GM23338 (cell line): ENCODE measurements at places on chromosomes 3 and 15.

- no peaks in the 10 kb centered on the region for H3K36me3 ChIP-seq
- DNase-seq: no peak
- H3K4me1 ChIP-seq: no peaks in the 10 kb centered on the region
- no peak overlapping the region for H3K4me3 ChIP-seq
Measured at GRCh38 chr3:23624305-23624704, 181.4 kb upstream of the UBE2E1 start.

DNA sequence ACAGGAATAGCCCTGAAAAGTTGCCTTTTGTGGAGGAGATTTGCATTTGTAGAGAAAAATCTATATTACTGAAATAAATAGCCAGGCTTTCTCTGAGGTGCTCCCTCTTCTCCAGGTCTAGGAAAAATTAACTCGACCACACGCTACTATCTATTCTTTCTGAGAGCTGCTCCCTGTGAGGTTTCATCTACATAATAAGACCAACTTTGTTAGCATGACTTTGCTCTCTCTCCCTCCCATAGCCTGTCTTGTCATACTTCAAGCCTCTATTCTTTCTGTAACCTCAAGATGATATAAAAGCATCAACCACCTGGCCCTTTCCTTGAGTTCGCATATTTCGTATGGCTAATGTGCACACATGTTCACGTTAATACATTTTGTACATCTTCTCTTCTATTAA lies 75.8 kb upstream of the STRIT1 start:
- H3K27ac ChIP-seq: peak overlapping the region; percentile 91
- H3K36me3 ChIP-seq: no peaks in the 10 kb centered on the region
- DNase-seq: peak; percentile 50
- peaks cover 84% of the 10 kb centered on the region for H3K4me1 ChIP-seq
- no peaks in the 10 kb centered on the region for H3K27me3 ChIP-seq
- peak overlapping the region; percentile 25; the same call in 1 of the 2 replicates for H3K4me3 ChIP-seq

GRCh38 chr3:189132231-189132671 lies 39.5 kb upstream of the TPRG1 start:
- H3K36me3 ChIP-seq: no peaks in the 10 kb centered on the region
- no peaks in the 10 kb centered on the region for H3K27me3 ChIP-seq
- H3K27ac ChIP-seq: no peak overlapping the region
- H3K4me3 ChIP-seq: no peak overlapping the region
- no peaks in the 10 kb centered on the region for H3K4me1 ChIP-seq

DNA sequence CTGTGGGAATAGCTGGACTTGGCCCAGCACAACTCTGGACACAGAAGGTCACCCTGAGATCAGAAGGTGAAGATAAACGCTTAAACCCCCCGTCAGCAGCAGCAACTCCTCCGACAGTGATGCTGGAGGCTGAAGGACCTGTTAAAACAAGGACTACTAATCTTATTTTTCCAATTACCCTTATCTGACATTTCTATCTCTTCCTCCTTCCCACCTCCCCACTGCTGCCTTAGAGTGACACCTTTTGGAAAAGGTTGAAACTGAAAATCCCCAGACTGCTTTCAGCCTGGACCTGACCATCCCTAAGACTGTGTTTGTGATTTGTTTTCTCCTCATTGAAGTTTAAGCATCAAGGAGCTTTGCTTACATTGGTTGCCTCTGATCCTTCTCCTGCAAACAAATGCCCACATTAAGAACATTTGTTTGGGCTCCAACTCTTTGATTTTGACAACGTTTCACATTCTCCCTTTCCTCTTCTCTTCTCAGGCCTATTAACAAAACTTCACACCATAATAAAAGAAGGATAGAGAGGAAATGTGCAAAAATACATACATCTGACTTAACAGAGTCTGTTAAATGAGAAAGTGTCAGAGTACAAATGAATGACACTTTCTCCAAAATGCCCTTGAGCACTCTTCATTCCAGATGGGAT lies 410.6 kb upstream of the WNT5A start:
- H3K4me3 ChIP-seq: no peak overlapping the region
- H3K36me3 ChIP-seq: no peaks in the 10 kb centered on the region
- DNase-seq: peak; percentile 64
- H3K27ac ChIP-seq: no peak overlapping the region
- no peaks in the 10 kb centered on the region for H3K27me3 ChIP-seq

- H3K4me1 ChIP-seq: peaks cover 6% of the 10 kb centered on the region; the same call in 1 of the 2 replicates
- no peaks in the 10 kb centered on the region for H3K36me3 ChIP-seq
- no peak overlapping the region for H3K27ac ChIP-seq
- peak; percentile 39 for DNase-seq
- H3K4me3 ChIP-seq: no peak overlapping the region
Measured at GRCh38 chr3:24582431-24583403, 88.1 kb upstream of the THRB start.

GRCh38 chr3:102129760-102130608 lies 280.7 kb downstream of the NFKBIZ start:
- no peak overlapping the region for H3K27ac ChIP-seq
- no peaks in the 10 kb centered on the region for H3K4me1 ChIP-seq
- DNase-seq: no peak
- H3K4me3 ChIP-seq: no peak overlapping the region
- H3K27me3 ChIP-seq: no peaks in the 10 kb centered on the region
- H3K36me3 ChIP-seq: no peaks in the 10 kb centered on the region

- no peak overlapping the region for H3K4me3 ChIP-seq
- no peaks in the 10 kb centered on the region for H3K27me3 ChIP-seq
- H3K4me1 ChIP-seq: no peaks in the 10 kb centered on the region
- H3K27ac ChIP-seq: no peak overlapping the region
Measured at GRCh38 chr15:90667073-90667754, 49.9 kb upstream of the BLM start.

- H3K27me3 ChIP-seq: peaks cover 10% of the 10 kb centered on the region; the same call in 1 of the 2 replicates
- H3K4me1 ChIP-seq: peaks cover 6% of the 10 kb centered on the region; the same call in 1 of the 2 replicates
- peak overlapping the region; percentile 87 for H3K4me3 ChIP-seq
- H3K27ac ChIP-seq: no peak overlapping the region
Measured at GRCh38 chr3:56800832-56801661, 702 bp downstream of the ARHGEF3 start.

- no peaks in the 10 kb centered on the region for H3K36me3 ChIP-seq
- no peak overlapping the region for H3K4me3 ChIP-seq
- H3K27me3 ChIP-seq: no peaks in the 10 kb centered on the region
- no peak for DNase-seq
- peaks cover 26% of the 10 kb centered on the region for H3K4me1 ChIP-seq
Measured at GRCh38 chr3:114686621-114687020, 392.8 kb downstream of the TIGIT start.
